ENCODE measurements at places on chromosomes 11 and 22.

DNA sequence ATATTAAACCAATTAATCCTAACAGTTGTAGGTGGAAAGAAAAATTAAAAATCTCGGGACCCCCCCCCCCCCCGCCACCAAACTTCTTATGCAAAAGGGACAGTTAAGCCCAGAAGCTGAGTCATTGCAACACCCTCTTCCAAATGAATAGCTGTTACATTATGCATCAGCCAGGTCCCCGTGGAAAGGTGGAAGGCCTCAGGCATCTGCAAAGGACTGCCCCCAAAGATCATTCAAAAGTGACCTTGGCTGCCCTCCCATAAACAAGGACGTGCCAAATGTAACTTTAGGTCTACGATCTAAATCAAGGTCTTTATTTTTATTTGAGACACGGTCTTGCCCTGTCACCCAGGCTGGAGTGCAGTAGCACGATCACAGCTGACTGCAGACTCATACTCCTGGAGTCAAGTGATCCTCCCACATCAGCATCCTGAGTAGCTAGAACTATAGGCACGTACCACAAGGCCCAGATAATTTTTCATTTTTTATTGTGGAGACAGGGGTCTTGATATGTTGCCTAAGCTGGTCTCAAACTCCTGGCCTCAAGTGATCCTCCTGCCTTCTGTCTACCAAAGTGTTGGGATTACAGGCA is 22.8 kb downstream of the SYN3 start:
- DNase-seq, result no peak

GRCh38 chr11:107590460-107591377 is at the start of gene ELMOD1:
TSS of gene ELMOD1 (plus strand) at chr11:107591147. CDS start at chr11:107618190, 27,043 bp downstream.
- no peak for DNase-seq

DNA sequence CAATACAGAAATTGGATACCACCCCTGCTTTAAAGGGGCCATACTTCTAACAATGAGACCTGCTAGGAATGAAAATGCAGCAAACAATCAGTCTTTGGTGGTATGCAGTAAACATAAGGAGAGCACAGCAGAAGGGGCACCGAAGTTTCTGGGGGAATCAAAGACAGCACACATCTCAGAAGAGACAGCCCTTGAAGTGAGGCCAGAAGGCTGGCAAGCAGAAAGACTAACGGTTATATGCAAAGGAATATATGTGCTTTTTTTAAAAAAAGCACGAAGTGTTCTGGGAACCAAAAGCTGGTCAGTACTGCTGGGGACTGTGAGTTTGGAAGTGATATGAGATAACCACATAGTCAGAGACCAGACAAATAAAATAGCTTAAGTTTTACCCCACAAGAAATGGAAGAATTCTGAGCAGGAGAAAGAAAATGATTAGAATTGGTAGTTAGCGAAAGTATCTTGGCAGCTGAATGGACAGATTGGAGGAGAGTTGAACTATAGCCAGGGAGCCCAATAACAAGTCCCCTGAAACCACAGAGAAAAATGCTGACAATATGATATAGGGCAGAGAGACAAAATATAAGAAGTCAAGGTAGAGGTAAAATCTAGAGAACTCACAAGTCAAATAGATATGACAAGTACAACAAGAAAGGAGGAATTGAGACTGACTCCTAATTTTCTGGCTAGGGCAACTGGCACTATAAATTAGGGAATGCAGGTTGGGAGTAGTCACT is 125.7 kb downstream of the MRTFA start:
- DNase-seq, result no peak

- DNase-seq, result no peak
Measured at GRCh38 chr11:57471496-57471895, 11.2 kb downstream of the RTN4RL2 start.

DNA sequence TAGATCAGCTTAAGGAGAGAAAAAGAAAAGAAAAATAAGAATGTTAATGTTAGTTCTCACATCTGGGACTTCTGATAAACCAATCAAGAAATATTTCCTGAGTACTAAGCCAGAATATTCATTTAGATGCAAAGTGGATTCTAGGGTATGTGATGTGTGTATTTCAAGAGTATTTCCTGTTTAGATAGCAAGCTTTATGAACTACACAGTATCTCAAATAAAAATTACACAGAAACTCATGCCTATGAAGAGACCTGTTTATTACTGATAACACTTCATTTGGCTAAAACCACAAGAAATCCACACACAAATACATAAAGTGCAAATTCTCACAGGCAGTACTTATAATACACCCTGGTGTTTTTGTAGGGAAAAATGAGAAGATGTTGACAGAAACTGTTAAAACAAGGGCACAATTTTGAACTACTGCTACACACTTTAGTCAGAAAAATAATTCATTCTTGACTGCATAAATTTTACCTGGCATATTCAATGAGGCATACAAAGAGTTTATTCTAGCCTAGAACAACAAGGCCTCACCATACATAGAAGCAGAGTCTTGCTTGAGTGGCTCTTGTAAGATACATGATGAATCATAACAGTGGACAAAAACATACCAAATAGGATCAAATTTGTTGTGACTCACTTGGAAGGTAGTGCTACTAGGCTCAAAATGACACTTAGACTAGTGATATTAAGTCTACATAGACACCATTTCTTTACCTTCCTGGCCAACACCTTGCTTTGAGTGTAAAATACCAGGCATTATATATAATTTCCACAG is 18.8 kb upstream of the P4HA3 start:
- no peak for DNase-seq

- no peak for DNase-seq
Measured at GRCh38 chr11:102664001-102664752, 39.0 kb upstream of the MMP20 start.

DNA sequence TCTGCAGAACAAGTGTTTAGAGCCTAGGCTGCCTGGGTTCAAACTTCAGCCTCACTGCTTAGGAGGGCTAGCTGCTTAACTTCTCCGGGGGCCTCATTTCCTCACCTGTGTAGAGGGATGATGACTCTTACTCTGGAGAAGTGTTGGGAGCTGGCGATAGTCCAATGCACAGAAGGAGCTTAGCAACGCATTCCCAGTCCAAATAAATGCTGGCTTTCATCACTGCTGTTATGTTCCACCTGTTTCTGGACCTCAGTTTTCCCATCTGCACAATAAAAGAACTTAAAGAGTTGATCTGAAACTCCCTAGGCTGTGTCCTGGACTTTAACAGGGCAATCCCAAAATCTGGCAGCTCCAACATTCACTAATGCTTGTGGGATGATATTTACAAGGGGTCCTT is 337.8 kb downstream of the MIAT start:
- DNase-seq, result no peak

DNA sequence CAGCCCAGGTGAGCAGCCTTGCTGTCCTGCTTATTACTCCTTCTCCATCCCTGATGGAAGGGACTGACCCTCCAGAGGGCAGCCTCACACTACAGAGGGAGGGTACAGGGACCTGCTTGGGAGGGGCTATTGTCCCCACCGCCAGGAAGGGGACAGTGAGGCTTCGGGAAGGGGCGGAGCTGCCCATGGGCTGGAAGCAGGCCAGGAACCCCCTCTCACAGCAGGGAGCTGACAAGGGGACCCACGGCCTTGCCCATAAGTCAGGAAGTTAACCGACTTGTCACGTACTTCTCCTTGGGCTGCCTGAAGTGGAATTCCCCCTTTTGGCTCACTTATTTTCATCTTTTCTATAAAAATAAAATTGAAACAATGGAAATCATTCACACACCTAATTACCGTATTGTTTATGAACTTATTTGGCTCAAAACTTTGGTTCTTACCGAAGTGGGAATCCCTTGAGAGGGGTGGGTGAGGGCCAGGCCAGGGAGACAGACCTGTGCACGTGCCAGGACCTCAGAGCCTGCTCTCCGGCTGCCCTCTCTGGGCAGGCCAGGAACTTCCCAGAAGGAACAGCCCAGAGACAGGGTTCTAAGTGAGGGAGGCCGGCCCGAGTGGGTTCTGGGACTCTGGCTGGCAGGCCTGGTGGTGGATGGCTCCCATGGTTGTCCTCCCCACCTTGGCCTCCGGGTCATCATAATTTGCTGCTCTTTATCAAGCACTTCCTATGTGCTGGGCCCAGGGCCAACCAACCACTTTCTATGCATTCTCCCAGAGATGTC is 5.8 kb downstream of the MGAT3 start:
- no peak for DNase-seq

DNA sequence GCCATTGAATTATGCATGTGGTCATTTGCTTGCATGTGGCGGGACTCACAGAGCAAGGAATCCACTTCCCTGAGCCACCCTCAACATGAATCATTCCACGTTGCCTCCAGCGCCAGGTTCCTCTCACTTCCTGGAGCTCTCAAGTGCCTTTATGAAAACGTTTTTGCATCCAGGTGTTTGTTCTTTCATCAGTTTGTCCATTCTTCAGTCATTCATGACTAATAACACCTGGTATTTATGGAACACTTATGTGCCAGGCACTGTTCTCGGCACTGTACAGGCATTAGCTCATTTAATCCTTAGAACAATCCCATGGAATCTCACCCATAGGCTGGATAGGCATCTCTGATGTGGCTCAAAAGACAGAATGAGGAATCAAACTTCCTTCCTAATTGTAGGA is 256.1 kb upstream of the SYN3 start:
- no peak for DNase-seq

- no peak for DNase-seq
Measured at GRCh38 chr22:19666673-19667593, 47.4 kb upstream of the SEPTIN5 start.

DNA sequence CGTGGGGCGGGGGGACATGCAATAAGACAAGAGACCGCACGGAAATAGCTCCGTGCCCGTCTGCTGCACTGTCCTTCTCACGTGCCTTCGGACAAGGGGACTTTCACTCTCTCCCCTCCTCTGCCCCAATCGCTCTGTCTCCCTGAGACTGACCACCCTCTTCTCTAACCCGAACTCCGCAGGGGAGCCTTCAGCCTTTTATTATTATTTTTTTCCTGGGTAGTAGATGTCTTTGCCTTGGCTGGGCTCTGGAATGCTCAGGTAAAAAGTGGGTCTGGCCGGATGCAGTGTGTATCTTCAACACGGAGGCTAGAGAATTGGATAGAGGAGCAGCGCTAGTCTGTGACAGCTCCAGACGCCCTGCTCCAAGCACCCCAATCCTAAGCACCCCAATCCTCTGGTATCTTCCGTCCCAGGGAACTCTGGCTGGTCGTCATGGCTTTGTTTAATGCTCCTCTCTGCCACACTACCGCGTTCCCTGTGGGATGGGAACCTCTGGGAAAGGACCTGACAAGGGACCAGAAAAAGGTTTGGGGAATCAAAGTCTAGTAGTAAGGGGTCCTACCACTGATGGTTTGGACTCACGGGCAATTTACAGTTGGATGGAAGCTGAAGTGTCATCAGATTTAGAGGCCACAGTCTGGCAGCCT is 25.1 kb upstream of the ROBO3 start:
- no peak for DNase-seq

DNA sequence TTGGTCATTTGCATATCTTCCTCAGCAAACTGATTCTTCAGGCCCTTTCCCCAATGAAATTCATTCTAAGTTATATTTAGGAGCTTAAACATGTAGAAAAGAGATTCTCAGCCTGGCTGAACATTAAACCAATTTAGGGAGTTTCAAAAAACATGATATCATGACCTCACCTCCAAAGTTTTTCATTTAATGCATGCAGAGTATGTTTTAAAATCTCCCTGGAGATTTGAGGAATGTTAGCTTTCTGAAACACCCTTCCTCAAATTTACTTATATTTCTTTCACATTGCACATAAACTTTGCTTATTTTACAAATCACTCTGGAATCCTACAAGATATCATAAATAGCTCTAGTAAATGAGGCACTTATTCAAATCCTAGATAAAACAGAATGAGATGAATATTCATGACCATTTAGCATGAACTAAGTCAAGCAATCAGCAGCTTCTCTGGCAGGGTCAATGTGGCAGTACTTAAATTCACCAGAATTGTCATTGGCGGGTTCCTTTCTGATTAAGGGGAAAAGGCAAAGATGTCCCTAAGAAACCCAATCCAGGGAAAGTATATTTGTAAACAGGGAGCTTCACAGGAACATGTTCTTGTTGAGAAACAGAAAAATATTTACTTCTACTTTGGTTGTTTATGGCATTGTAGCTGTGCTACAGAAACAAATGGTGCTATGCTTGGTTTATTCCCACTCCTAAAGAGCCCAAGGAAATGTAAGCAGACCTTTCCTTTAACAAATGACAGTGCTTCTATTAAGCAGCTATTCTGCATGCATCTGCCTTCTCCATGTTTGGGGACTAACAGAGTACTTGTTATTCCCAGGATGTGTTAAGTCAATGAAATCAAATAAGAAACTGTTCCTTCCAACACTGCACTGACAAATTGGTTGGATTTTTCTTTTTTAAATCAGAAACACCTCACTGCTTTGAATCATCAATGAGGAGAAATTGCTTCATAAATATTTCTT is 162.3 kb downstream of the C11orf87 start:
- DNase-seq, result no peak

- no peak for DNase-seq
Measured at GRCh38 chr11:111450480-111451320, 61.5 kb downstream of the BTG4 start.

GRCh38 chr11:10282117-10282516 is 11.9 kb downstream of the SBF2 start:
- DNase-seq, result no peak

GRCh38 chr11:109734566-109734965 is 312.6 kb downstream of the C11orf87 start:
- no peak for DNase-seq

- no peak for DNase-seq
Measured at GRCh38 chr11:21774212-21774611, 418.7 kb upstream of the ANO5 start.

GRCh38 chr11:20669820-20670684 is 666 bp downstream of the NELL1 start:
- DNase-seq, result no peak

DNA sequence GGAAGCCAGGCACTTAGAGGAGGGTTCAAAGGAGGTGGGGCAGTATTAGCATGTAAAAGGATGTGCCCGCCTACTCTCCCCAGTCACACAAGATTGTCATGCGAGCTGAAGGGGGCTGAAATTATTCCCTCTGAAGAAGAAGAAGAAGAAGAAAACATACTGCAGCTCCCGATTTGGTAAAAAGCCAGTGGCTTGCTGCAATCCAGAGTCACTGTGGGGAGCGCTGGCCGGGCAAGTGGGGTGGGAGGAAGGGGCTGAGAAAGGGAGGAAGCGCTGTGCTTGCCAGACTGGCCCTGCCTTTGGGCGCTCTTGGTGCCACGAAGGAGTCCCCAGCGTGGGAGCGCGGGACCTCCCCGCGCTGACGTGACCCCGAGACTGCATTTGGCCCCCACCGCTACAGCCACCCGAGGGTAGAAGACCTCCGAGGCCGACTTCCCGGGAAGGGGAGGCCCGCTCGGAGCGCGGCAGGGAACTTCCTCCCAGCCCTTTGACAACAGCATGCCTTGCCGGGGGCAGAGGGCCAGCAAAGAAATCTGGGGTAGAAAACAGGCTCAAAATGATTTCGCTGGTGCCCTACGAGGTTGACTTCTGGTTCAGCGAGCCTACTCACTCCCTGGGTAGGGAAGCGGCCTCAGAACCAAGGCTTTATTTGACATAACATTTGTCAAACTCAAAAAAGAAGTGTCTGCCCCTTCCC is 906.3 kb downstream of the DLG2 start:
- DNase-seq, result no peak

GRCh38 chr22:29691636-29692326 is 28.0 kb upstream of the CABP7 start:
- no peak for DNase-seq

Data from activated effector memory CD4-positive, alpha-beta T cell treated with Interleukin-2 at 50 U/mL for 16 hours (primary cell).